ENCODE measurements at places on chromosomes 5 and 9.

DNA sequence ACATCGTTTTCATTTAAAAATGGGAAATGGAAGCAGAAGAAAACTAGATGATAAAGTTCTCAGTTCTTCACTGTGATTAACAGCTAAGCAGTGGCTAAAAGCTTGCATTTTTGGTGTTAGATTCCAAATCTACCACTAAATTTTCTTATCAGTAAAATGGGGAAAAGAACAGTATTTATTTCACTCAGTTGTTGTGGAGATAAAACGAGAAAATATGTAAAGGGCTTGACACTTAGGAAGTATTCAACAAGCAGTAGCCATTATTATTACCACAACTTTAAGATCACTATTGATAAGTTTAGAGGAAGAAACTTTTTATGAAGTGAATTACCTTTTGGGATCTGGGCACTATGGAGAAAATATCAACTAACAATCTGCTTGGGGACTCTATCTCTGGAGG lies 4.5 kb downstream of the STOM start:
- DNase-seq, result no peak

DNA sequence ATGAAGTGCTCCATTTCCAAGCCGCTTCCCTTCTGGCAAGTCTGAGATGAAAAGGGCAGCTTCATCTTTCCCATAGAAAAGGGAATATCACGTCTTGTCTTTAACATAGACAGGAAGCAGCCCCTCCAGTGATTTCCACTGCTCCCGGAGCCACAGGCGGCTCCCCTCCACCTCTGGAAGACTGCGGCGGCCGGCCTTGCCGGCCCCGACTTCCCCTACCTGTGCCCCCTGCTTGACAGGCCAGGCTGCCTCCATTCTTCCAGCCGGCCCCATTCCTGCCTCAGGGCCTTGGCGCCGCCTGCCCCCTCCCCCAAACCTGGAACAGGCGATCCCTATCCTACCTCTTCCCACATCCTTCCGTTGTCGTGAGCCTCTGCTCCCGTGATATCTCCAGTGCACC lies 141.8 kb downstream of the ZNF354C start:
- DNase-seq, result no peak

DNA sequence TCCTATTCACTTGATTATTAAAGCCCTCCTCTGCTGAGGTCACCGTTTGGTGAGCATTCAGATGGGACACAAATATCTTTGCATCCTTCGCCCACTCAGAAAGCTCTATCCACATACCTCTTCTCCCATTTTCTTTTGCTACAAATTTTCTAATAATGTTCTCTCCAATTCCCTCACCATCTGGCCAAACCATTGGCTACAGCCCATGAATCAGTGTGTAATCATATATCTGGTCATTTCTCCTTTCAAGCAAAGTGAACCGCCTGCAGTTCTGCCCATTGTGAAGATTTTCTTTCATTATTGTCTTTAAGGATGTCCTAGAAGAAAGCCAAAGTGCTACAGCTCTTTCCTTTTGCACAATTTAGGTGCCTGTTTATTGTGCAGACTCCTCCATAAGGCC lies 54.2 kb upstream of the DAPK1 start:
- DNase-seq, result no peak

DNA sequence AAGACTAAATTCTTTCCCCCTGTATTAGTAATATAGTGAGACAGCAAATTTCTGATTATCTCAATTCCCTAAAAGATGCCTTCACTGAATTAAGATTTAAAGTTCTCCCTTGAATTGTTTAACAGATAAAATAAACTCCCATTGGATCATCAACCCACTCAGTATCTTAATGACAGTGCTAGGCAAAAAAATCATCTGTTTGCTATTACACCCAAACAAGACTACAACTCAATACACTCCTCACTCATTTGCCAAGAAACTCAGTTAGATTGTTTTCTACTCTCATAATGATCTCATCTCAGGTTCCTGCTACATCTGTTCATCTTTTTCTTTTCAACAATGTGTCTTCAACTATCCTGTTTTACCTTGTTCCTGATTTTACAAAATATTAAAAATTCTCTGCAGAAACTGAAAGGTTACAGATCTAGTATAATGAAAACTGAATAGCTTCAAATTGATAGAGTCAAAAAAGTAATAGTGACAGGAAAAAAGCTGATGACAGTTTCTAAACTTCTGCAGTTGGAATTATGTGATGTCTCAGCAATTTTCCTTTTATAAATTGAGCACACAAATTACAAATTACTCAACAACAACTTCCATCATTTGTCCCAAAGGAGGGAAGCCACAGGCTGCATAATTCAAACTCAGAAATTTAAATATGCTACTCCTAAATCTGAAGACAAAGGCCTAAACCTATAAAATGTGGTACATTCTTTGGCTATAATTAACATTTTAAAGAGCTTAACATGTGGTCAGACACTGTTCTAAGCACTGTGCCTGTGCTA lies 39.4 kb downstream of the HOMER1 start:
- DNase-seq, result no peak

- no peak for DNase-seq
Measured at GRCh38 chr5:95728494-95729114, 2.5 kb upstream of the RHOBTB3 start.

DNA sequence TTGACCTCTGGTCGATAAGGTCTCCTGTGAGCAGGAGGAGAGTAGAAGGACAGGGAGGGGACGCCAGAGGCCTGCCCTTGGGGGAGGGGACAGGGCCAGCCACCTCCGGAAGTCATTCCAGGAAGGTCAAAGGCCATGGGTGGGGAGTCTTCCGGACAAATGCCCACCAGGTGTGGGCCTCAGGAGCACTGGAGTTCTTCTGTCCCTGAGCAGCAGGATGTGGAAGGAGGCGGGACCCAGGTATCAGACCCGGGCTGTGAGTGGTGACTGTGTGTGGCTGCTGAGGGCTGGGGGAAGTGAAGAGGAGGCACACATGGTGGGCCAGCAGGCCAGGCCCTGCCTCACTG lies 13.9 kb downstream of the FGF18 start:
- no peak for DNase-seq

- no peak for DNase-seq
Measured at GRCh38 chr9:133732639-133733408, 5.3 kb downstream of the SARDH start.

DNA sequence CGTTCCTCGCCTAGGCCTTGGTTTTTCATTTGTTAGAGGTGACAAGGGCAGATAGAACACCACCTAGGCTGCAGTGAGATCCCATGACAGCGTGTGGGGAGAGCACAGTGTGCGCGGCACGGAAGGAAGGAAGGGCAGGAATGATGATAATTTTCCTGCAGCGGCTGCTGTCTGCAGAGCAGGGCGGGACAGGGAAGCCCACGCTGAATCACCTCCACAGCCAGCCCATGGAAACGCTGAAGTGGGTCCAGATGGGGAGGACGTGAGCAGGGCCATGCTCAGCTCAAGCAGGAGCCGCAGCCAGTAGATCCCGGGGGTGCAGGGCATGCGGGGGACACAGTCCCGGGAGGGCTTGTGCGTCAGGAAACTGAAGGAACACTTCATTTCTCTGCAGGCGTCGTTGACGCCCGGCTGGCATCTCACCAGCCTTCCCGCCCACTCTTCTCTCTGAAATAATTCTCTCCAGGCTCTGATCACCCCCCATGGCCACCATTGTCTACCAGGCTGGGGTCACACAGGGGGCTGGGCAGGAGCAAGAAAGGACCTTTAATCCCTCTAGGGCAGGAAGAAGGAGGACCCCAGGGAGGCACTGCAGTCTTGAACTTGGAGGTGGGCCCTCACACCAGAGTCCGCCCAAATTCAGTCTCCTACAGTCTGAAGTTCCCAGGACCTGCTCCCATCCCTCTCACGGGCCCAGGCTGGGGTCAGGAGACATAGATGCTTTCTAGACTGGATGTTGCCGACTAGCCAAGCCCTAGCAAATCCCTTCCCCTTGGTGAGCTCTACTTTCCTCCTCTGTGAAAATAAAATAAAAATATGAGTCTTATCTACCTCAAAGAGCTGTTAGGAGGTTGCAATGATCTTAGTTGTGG lies 20.9 kb upstream of the SYNPO start:
- no peak for DNase-seq
